CD4-positive, alpha-beta T cell treated with Interleukin-15 for 1 hour (primary cell): ENCODE measurements at places on chromosomes 7 and 10.
A peak's percentile ranks its signal among the peaks of the same experiment; 100 is the strongest.

- DNase-seq: no peak
These were observed 149.6 kb upstream of the SEMA3E start for GRCh38 chr7:83798489-83798888.

GRCh38 chr7:51000956-51001355 lies 218.3 kb upstream of the GRB10 start:
- no peak for DNase-seq

- DNase-seq: peak; percentile 41
These were observed 126.4 kb upstream of the CCDC6 start for GRCh38 chr10:60032723-60033122.

GRCh38 chr7:30829471-30829870 lies 58.3 kb downstream of the MINDY4 start:
- no peak for DNase-seq

DNA sequence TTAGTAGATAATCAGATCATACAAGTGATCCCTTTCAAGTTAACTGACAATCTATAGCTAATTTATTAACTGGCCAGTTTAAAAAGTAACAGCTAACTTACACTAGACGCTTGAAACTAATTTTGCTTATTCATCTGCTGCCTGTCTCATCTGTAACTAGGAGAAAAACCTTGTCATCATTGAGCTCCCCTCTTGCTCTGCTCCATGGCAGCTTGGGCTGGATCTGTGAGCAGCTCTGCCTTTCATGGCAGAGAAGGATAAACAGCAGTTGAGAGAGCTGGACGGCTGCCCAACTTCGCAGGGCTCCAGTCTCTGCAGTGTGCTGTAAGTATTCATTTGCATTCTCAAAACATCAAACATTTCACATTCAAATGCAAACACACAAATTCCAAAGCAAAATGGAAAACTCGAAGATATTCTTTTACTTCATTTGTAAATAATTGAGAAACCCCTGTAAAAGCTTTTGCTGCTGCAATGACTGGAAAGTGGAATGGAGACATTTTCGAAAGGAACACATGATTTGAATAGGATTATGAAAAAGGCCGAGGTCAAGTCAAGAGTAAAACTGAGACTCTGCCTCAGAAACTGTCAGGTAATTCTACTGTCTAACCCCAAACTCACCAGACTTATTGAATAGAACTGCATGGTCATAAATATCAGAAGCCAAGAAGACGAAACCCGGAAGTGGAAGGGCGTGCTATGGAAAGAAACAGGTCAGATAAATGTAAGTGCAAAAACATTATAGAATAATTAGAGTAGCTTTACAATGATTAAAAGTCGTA lies 17.6 kb downstream of the SLC35B4 start:
- DNase-seq: no peak

DNA sequence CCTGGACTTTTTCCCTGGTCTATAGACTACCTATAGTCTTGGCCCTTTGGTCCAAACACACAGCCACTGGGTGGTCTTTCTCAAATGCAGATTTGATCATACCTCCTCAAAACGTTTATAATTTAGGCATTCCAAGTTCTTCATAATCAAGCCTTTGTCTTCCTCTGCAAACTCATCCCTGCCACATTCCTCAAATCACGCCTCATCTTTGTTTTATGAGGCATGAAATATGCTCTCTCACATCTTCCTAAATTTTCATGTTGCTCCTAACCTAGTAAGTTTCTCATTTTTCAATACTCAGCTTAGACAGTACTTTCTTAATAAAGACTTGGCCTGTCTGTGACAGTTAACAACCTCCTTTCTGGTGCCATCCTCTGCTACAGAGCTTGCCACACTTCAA lies 10.9 kb upstream of the HERC4 start:
- DNase-seq: no peak

DNA sequence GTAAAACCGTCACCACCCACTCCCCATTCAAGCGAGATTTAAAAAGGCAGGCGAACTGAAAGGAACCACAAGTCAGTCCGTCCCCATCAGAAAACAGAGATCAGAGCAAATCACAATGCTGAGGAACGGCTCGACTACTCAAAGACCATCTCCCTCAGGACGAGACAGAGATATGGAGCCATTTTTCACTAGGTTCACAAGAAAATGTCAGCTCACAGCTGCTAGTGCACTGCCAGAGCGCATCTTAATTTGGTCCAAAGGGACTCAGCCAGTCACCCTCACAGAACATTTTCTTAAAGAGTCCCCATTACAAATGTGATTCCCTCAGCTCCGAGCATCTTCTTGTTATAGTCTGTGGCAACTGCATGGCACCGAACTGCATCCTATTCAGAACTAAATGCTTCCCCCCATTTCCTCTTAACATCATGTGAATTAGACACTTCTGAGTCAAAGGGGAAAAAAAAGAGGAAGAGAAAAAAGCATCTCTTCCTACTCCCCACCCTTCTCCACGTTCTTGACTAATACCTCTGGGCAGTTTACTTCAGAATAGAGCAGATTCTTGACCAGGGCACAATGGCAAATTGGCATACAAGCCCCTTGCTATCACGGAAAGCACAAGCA lies 683.9 kb downstream of the MAGI2 start:
- DNase-seq: no peak

DNA sequence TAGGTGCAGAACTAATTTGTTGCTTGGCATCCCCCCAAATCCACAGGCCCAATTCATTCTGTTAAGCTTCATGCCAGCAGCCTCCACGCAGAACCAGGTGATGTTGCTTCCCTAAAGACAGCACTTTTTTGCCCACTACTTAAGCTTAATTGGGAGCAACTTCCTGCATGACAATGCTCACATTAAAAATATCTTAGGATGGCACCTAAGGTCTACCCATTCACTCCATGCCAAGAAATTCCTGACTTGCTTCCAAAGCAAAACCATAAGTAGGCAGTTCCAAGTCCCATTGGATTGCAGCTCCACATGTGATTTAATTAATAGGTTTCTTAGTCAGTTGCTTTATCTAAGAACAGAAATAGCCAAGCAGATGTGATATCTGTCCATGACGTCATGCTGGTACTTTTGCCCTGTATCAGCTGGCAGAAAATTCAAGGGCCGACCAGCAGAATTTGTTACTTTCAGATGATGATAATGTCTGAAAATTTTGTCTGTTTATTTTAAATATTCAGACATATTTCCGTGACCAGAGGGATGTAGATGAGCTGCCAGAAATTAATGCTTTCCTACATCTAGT lies 325.5 kb downstream of the LHFPL3 start:
- no peak for DNase-seq

DNA sequence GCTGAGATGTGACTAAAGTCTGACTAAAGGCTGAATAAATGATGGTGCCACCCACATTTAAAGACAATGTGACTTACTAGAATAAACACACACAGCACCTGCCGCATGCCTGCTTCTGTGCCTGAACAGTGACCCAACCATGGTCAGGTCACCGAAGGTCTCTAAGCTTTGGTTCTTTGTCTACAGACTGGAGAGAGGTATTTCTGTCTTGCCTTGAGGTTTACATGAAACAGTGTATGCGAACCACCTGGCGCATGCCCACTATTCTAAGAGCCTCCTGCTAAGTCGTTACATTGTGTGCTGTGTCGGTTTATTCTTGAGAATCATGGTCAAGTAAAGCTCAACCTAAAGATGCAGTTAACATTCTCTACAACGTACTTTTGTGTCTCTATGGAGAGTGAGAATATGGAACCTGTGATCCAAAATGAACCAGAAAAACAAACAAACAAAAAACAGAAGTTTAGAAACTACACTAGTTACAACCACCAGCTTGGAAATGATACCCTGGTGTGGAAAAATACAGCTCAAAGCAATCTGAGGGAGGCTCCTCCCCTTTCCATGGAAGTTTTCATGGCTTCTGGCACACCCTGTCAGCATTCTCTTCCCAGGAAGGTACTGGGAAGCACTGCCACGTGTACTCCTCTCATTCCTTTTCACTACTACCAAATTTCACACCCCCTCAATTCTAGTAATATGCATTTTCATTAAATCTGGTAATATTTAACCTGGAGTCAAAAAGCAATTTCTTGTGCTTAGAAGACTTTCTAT lies 40.0 kb downstream of the VOPP1 start:
- no peak for DNase-seq

- no peak for DNase-seq
These were observed 97.7 kb upstream of the EGFR start for GRCh38 chr7:54921116-54921515.

- DNase-seq: no peak
These were observed 17.1 kb downstream of the ST7 start for GRCh38 chr7:116970238-116970910.

DNA sequence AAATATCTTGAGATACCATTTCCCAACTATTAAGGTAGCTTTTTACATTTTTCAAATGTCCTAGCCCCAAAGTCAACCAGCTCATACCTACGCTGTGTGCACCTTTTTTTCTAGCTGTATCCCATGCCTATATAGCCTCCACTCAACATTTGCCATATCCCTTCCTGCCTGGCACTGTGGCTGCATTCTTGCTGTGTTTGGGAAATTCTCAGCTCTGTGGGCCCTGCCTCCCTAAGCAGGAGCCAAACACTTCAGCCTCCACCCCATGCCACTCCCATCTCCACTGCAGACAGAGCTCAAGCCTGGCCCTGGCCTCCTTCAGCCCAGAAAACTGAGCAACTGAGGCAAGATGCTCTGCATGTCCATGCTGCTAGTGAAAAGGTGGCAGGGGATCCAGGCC lies 141.3 kb downstream of the RAB11FIP2 start:
- no peak for DNase-seq

DNA sequence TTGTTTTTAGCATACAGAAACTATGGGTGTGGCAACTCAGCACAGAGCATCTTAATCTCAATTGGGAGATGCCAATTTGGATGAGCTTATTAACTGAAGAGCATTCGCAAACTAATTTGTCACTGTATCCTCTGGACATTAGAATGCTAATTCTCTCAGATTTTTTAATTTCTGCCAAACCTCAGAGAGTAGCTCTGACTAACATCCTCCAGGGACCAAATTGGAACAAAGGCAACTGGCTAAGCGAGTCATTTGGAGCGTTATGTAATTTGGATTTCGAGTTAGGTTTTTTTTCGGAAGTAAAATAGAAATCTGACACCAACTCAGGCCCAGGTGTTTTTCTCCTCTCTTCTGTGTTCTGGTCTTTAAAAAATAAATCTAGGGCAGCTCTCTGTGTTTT lies 201.9 kb downstream of the BMPER start:
- no peak for DNase-seq

DNA sequence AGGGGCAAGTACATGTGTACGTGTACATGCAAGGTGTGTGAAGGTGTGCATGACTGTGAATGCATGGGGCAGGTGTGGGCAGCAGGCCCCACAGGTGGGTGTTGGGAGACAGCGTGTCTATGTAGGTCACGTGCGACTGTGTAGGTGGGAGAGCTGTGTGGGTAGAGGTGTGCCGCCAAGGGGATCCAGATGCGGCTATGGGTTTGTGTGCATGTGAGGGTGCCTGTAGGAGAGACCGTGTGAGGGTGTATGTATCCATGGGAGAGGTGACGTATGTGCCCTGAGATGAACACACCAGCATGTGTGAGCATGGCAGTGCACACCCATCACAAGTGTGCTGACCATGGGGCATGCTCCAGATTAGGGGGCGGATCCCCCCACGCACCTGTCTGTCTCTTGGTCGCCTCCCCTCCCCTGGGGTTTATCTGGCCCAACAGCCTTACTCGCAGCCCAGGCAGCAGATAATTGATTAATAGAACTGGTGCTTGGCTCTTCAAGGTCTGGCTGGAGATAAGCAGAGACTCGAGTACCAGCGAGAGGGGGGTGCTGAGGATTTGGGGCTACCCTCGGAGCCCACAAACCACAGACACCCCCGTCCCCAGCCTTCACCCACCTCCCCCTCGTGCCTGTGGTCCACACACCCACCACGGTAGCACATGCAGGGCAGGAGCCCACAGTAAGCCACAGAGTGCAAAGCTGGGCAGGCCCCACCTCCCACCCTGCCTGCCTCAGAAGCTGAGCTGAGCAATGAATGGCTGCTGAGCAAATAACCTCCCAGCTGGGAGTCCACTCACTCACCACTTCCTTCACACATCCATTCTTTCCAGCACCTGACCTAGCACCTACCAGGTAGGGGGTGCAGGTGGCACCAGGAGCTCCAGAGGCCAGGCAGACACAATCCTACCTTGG lies 41.4 kb upstream of the ZMIZ1 start:
- peak; percentile 59 for DNase-seq

DNA sequence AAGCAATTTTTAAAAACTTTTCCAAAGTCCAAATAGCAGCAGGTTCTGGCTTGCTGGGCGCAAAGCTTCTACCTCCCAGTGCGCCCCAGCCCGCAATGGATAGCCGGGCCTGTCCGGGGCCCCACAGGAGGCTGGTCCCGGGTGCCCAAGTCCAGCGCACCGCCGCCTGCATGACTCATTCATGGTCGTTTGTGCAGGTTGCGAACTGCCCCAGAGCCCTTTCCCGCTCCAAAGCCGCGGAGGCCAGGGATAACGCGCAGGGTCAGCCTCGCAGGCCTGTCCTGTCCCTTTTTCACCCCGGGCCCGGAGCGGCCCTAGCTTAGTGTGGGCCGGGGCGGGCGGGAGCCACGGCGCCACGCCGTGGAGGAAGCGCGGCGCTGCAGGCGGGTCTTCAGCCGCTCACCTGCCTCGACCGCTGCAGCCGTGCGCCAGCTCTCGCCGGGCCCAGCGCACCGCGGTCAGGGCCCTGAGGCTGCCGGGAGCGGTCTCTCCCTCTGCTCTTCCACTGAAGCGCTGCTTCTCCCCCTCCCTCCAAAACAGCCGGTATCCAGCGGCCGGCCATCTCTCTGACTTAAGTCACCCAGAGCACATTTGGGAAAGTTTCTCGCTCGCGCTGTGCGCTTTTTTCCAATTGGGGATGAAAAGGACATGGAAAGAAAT lies 1.7 kb upstream of the EGR2 start:
- peak; percentile 75 for DNase-seq

DNA sequence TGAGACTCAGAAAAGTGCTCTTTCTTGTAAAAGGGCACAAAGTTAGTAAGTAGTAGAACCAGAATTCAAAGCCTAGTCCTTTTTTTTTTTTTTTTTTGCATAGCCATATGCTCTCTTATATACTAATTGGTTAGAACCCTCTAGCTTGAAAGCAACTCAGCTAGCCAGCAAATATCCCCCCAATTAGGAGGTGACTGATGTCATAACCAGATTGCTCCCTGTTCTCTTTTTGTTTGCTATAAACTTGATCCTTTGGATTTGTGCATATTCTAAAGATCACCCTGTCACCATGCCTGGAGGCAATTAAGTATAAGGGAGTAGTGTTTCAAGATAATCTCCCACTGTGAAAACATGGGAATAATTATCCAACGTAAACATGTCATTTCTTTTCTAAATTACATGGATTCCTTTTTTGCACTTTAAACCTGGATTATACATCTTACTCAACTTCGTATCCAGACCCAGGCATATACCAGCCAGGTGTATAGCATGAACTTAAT lies 963.4 kb downstream of the CNTNAP2 start:
- DNase-seq: no peak

DNA sequence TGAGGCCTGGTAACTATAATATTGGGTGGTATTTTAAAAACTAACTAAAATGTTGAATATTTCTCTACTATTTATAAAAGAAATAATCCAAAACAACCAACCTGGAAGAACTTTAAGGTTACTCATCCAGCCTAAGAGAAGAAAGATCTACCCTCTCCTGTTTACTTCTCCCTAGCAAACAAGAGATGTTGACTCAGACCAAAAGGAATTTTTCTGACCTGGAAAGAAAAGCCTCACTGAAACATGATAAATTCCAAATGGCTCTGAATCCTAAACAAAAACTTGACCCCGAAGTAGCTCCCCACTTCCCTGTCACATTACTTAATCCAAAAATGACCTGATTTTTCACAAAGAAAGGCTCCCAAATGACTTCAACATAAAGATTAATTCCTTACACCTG lies 101.2 kb downstream of the PARD3 start:
- DNase-seq: no peak

- DNase-seq: no peak
These were observed 87.2 kb downstream of the PRKCQ start for GRCh38 chr10:6492896-6493295.
